ENCODE measurements at places on chromosomes 1 and 21. TPM values are rescaled to one million over a fixed set of nuclear protein-coding genes. Genes with fewer than 3 reads are reported as not detected.

LORICRIN gene
- not detected for total RNA-seq

SPRR2A gene
- total RNA-seq = not detected

RUNX1 gene
- 5.5 TPM for total RNA-seq

DNA sequence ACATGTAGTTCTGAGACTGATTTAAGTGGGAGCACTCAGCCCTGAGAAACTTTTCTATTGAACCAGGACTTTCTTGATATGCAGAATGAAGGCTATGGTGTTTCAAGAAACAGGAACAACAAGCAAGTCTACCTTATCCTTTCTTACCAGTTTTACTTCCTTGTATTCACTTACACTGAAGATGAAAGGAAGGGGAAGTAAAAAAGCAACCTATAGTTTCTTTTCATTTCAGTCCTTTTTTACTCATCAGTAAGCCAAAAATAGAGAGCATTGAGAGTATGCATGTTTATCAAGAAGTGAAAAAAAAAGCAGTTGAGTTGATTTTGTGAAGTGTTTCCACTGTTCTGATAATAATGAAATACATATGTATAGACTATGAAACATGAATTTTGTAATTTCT lies 1010.3 kb downstream of the AMY1C start:
- DNase-seq = no peak

- no peak for DNase-seq
Measured at GRCh38 chr21:37562920-37563640, 196.5 kb downstream of the DYRK1A start.

Data from right cardiac atrium (tissue), 5 donors.